ENCODE measurements at places on chromosomes 5 and 9. TPM values are rescaled to one million over a fixed set of nuclear protein-coding genes. Genes with fewer than 3 reads are reported as not detected.

The GARIN3 gene
- total RNA-seq = 0.19 TPM

The DNAJC18 gene
- total RNA-seq = 38.6 TPM

The SPINK4 gene
- total RNA-seq = not detected

The ELOVL7 gene
- 1.1 TPM for total RNA-seq

The OMD gene
- not detected for total RNA-seq

The ZNF883 gene
- total RNA-seq = 0.24 TPM

The LHX6 gene
- not detected for total RNA-seq

The PCDH1 gene
- total RNA-seq = 0.17 TPM

The ADGRD2 gene
- not detected for total RNA-seq

- no peak for DNase-seq
Measured at GRCh38 chr9:69293156-69293555, 31.9 kb upstream of the ENTREP1 start.

DNA sequence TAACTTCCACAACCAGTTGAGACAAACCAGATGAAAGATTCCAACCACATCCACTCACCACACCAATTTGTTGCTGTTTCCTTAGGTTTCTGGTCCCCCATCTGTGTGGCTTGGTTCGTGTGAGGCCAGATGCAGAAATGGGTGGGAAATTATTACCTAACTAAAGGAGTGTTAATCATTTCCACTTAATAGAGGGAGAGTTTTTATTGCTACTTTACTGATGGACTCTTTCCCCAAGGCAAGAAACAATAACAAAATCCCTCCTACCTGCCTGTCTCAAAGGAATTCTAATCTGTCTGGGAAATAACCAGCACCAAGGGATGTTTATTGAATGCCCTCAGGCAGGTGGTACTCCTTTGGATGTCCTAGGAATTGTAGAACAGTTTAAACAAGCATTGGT lies 76.3 kb downstream of the TMEM167A start:
- no peak for DNase-seq

DNA sequence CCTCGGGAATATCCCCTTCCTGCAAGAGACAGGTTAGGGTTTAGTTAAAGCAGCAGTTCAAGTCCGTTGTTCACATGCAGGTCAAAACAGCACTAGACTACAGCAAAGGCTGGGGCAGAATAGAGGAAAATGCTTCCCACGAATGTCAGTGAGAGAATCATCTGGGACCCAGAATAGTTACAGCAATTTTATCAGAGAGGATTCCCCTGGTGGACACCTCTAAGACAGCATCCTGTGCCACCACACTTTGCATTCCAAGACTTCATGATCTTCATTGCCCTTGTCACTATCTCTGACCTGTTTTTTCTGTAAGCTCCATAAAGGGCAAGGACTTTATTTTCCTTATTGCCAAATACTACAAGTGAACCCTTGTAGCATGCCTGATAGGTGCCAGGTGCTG lies 12.9 kb downstream of the GRXCR2 start:
- no peak for DNase-seq

DNA sequence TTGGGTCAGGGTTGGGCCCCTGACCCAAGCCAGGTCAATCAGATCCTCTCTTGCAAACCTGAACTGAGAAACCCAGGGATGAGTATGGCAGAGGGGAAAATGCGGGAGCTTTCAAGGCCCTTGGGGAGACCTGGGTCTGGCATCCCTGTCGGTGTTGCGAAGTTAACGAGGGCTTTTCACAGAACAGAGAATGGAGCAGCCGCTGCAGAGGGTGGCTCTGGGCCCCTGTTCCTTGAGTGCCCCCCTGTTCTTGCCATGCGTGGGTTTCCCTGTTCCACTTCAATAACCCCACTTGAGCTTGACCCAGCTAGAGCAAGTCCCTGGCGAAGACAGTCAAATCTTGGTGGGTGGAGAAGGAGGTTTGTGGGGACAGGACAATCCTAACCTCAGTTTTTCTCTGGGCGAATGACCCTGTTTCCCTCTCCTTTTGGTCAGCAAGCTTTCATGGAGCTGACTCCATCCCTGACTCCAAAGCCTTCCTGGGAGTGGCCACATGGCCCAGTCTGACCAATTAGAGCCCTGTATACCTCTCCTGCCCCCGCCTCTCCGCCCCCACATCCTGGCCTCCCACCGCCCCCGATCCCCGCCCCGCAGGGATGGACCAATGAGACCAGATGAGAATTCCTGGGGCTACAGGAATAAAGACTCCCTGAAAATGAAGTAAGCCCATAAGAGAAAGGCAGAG lies 2.9 kb upstream of the VDAC1 start:
- DNase-seq = no peak

DNA sequence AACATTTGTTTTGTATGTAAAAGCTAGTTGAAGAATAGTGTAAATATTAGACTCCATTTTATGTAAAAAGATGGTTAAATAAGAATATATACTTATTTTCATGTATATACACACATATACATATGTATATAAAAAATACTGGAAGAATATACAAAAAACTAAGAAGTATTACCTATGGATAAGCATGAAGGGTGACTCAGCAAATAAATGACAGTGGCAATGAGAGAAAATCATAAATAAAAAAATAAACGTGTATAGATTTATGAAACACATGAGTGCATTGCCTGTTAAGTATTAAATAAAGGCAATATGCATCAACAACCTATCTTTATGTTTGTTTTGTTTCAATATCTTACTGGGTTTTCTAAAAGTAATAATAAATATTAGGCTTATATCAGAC lies 435.3 kb downstream of the CYLC2 start:
- DNase-seq = no peak

- DNase-seq = no peak
Measured at GRCh38 chr9:4317205-4317604, 17.3 kb upstream of the GLIS3 start.

DNA sequence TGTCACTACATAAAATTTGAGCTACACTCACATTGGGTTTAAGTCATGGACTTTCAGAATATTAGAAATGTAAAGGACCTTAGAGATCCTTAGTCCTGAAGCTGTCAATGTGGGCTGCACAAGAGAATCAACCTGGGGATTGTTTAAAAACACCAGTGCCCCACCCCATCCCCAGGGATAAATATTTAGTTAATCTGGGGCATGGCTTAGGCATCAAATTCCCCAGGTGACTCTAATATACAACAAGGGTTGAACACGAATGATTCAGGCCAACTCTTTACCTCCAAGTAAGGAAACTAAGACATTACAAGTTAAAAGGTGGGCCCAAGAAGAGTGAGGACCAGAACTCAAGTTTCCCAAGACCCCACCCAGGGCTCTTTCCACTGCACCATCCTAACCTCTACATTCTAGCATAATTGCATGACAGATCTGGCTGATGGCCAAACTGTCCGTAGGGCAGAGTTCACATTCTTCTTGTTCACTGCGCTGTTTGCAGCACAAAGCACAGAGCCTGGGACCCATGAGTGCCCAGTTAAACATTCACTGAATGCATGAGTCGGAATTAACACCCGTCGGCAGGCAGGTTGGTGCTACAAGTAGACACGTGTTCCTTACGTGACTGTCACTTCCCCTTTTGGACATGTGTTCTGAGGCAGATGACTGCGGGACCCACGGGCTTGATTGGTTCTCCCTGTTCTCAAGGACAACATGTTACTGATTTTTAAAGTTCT lies 25.2 kb downstream of the CYFIP2 start:
- DNase-seq = no peak

- DNase-seq = no peak
Measured at GRCh38 chr5:74274326-74274725, 366.2 kb downstream of the ENC1 start.

DNA sequence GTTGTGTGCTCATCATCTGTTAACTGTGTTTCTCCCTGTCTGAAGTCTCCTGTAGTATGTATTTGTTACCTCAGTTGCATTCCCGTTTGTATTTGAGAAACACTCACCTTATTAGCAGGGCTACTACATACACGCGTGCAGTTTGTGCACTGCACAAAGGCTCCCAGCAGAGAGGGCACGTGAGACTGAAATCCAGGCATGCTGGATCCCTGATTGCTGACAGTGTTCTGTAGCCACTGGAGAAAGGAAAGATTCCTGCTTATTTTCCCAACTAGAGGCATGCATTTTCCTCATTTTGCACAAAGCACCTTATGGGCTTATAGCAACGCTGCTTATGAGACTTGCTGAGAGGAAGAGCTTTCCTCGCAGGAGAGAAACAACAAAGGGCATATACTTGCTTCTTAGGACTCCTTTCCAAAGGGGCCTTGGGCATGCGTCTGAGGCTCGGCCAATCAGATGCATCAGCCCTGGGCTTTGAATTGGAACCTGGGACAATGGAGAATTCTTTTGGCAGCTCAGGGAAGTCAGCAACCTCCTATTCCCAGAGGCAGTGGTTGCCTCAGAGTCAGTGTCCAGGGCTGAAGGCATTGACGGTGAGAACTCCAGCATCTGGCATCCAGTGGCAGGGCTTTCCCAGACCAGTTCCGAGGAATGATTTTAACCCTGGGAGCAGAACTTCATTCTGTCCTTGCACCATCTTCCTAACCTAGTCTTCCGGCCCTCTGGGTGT lies 9.9 kb upstream of the MEGF10 start:
- DNase-seq = no peak

GRCh38 chr9:126782053-126782388 lies 22.8 kb upstream of the ZBTB43 start:
- no peak for DNase-seq

DNA sequence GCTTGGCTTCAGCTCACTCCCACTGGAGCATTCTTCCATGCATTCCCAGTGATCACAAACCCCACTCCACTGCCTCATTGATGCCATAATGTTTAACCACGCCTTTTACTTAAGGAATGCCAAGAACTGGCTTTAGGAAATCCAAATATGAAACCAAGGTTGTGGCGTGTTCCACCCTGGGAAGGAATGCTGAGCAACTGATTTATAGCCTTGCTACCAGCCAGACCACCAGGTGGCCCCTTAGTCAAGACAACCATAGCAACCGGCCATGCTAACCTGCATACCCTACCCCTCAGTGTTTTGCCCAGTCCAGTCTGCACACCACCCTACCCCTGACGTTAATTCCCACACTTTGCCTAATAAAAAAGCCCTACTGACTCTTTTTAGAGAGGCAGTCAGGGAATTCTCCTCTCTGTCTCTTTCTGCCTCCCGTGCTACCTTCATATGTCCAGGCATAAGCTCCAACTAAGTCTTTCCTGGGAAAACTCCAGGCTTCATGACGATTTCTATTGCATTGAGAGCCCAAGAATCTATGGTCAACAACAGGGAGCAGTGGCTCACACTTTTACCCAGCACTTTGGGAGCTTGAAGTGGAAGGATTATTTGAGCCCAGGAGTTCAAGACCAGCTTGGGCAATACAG lies 27.0 kb upstream of the PRRC2B start:
- DNase-seq = no peak

DNA sequence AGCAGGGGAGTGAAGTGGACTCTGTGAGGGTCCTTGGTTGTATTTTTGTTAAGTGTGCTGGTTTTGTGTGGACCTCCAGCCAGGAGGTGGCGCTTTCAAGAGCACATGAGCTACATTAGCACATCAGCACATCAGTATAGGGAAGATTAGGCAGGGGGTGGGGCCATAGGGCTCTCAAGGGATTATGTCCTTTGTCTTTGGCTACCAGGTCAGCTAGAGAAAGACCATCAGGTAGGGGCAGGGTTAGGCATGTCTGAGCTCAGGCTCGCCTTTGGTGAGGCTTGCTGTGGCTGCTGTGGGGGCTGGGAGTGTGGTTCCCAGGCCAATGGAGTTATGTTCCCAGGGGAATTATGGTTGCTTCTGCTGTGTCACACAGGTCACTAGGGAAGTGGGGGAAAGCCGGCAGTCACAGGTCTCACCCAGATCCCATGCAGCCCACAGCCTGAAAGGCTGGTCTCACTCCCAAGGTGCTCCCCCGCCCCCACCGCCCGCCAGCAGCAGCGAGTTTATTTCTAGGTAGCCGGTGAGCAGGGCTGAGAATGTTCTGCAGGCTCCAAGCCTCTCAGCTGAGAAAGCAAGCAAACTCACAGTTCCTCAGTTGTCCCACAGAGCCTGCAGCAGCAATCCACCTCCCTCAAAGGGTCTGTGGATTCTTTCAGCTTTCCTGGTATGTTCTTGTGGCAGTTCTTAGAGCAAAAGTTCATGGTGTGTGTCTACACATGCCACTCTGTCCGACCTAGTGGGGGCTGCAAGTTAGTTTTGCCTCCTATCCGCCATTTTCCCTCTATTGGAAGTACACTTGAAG lies 13.7 kb downstream of the OR1J1 start:
- peak; percentile 72 for DNase-seq

DNA sequence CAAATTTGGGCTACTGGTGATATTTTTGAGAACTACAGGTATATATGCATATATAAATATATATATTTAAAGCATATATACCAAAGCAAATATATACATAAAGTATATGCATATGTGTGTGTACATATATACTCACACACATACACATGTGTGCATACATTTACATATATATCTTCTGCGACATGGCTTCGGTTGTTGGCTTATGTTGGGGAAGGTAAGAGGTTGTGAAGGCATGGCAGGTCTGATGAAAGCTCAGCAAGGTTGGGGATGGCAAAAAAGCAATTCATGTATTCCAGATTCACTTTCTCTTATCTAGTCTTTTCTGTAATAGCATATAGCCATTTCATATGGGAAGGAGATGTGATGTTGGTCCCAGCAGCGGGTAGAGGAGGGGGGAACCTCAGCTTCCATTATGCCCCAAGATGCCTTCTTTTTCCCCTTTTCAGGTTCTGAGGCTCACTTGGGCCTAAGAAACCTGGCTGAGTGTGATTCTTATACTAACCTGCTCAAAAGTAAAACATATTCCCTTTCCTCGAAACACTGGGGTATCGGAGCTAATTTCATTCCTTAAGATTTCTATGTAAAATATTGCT lies 201.7 kb downstream of the MEF2C start:
- no peak for DNase-seq

GRCh38 chr5:15203376-15203775 lies 296.6 kb upstream of the FBXL7 start:
- DNase-seq = no peak

- DNase-seq = no peak
Measured at GRCh38 chr9:91004992-91005391, 203.4 kb downstream of the SYK start.

- DNase-seq = no peak
Measured at GRCh38 chr9:27090231-27090630, 18.8 kb upstream of the TEK start.

GRCh38 chr5:36152324-36153297 lies 700 bp downstream of the SKP2 start:
- peak; percentile 68 for DNase-seq

- DNase-seq = no peak
Measured at GRCh38 chr9:37385286-37385685, 37.2 kb upstream of the GRHPR start.
